ENCODE measurements at places on chromosomes 12 and 14.

GRCh38 chr12:82517808-82518207 is 159.5 kb downstream of the METTL25 start:
- DNase-seq, result no peak

DNA sequence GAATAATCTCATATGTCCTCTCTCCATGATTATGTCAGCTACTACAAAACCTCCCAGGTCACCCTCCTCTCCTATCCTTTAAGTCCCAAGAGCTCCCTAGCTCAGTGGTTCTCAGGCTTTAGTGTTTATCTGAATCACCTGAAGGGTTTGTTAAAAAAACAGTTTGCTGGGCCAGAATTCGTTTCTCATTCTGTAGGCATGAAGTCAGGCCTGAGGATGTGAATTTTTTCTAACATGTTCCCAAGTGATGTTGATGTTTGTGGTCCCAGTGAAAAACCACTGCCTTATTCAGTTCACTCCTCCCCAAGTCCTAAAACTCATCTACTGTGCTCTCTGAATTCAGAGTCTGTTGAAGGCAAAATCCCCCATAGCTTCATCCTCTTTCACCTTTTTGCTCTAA is 241.4 kb downstream of the ETNK1 start:
- DNase-seq, result no peak

DNA sequence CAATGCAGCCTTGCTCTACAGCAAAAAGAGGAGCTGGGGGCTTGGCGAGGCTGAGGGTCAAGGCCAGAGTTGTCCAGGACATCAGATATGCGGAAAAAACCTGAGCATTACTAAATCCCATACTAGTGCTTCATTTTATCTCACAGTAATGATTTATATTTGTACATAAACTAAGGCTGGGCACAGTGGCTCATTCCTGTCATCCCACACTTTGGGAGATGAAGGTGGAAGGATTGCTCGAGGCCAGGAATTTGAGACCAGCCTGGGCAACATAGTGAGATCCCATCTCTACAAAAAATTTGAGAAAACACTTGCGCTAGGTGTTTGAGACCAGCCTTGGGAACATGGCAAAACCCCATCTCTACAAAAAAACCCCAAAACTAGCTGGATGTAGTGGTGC is 11.6 kb upstream of the JPH4 start:
- no peak for DNase-seq

GRCh38 chr14:38145142-38145541 is 62.6 kb upstream of the SSTR1 start:
- no peak for DNase-seq

- no peak for DNase-seq
These were observed 103.4 kb upstream of the RBM19 start for GRCh38 chr12:114069507-114069906.

DNA sequence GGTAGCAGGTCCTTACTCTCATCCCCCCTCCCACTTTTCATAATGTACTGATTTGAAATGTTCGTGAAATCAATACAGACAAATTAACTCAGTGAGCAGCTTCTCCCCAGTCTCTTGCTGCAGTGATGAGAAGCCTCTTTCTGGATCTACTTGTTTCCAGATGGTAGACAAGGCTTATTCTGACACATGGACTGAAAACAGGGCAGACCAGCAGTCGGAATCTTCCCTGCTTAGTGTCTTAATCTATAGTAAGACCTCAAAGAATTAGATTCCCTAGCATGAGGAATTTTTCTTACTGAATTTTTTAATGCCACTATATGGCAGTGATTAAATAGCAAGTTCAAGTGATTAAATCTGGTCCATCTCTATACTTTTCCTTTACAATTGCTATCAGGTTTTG is 120.1 kb downstream of the RGS6 start:
- DNase-seq, result no peak

DNA sequence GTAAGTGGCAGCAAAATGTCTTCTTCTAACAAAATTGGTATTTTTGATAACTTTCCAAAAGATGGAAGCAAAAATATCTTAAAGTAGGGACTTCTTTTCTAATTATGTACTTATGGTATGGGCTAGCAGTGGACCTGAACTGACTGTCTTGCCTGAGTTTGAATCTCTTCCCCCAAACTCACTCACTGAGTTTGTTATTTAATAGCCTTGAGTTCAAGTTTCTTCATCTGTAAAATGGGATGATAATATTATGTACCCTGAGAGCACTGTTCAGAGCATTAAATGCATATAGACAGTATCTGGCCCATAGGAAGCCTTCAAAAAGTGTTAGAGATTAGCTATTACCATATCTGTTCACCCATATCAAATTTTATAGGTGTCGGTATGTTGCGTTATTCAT is 210.4 kb upstream of the NUDT4 start:
- no peak for DNase-seq

DNA sequence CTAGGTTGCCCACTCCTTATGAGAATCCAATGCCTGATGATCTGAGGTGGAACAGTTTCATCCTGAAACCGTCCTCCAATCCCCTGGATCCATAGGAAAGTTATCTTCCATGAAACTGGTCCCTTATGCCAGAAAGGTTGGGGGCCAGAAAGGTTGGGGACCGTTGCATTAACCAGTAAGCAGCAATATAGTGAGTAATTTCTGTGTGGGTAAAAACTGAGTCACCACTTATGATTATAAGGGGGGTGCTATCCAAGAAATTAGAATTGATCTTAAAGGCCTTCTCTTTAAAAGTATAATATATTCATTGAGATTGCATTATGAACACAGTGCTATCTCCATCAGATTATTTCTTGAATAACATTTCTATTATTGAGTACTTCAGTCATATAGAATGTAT is 97.2 kb downstream of the PCNX1 start:
- DNase-seq, result no peak

- DNase-seq, result no peak
These were observed 434.4 kb upstream of the PDE3A start for GRCh38 chr12:19933924-19934323.

GRCh38 chr12:103181366-103182152 is 224.1 kb downstream of the ASCL1 start:
- DNase-seq, result no peak

- no peak for DNase-seq
These were observed 24.0 kb downstream of the BHLHE41 start for GRCh38 chr12:26100666-26101349.

- DNase-seq, result no peak
These were observed 22.7 kb downstream of the MFAP5 start for GRCh38 chr12:8639936-8640335.

DNA sequence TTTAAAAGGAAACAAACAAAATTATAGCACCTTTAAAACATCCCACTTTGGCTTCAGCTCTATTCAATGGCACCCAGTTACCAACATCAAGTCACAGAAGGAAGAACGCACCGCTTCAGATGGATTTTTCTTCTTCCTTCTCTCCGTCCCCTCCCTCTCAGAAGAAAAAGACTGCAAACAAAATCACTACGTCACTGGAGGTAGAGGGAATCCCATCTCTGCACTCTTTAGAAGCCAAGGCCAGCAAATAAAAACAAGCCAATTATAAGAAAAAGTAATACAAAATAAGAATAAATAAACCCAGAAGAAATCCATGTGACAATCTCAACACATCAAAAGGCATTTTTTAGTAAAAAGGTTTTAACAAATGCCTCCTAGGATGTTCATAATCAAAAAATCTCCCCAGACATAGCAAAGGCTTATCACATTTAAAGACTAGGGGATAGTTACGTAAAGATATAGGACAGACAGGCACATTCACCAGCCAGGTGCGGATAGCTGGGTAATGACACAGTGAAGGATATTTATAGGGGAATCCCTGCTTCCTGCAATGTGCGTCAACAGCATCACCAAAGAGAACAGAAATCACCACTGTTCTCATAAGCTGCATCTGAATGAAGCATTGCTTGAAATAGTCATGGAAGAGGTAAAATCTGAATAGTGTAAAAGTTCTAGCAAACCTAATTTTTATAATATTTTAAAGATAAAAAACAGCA is 89.4 kb downstream of the R3HDM2 start:
- no peak for DNase-seq

DNA sequence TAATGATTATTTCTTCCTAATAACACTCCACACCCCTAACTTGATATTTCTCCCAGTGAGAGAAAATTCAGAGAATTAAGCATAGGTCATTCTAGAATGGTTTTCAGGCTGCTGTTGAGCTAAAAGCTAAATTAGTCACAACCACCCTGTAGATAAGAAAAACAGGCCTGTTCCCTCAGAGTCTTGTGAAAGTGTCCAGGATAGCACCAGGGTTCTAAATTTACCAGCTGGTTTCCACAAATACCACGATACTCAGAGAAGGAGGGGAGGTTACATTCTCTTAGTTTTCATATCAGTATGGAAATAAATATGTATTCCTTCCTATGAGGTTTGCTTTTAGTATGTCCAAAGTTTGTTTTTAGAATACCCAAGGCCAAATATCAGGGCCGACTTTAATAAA is 66.0 kb upstream of the YARS2 start:
- no peak for DNase-seq

DNA sequence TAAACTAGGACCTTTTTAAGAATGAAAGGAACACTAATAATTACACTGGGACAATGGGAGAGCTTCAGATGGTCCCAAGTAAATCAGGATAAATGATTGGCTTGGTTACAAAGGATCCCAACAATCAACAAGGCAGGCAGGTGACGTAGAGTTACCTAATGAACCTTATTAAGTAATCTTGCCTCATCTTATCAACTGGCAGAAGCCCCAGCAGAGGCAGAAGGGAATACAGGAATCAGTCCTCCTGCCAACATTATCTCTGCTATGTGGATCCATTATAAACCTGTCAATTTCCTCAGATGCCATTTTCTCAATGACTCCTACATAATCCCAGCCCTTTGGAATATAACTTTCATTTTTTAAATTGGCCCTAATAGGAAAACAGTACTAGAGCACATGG is 11.4 kb downstream of the DCAF5 start:
- no peak for DNase-seq

DNA sequence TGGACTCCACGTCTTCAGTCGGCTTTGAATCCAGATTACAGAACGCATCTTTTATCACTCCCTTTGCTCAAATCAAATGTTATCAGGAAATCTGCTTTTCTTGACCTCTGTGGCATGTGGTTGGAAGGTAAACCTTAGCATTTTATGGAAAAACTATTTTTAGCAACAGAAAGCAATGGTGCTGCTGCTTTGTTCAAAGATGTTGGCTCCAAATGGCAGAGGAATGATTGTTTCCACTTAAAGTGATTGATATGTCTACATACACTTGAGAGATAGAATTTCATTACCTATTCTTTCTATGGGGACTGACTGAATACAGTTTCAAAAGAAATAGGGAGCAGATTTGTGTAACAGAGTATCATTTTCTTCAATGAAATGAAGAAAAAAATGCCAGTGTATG is 761.2 kb downstream of the NOVA1 start:
- DNase-seq, result no peak

GRCh38 chr12:104012331-104012730 is 37.7 kb downstream of the GLT8D2 start:
- DNase-seq, result no peak

DNA sequence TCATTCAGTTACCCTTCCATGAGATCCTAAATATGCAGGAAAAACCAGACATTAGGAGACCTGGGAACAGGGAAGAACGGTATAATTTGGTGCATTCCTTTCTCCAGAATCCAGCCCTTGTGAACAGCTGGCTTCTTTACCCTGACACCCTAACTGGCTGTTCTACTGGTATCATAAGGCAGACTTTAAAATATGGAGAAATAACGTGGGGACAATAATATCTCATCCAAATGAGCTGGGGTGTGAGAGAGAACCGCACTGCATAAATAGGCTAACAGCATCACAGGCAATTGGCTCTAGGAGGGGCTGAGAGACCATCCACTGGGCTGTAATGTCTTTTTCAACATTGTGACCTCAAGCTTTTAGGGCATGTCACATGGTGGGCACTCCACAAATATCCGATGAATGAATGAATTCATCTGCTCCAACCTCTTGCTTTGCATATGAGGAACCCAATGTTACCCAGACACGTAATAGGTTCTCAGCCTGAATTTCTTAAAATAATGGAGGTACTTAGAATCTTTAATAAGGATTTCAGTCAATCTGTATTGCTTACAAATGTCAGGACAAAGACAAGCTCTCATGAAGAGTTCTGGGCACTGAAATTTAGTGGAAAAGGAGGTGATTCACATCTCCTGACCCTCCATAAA is 157.9 kb downstream of the SAMD4A start:
- DNase-seq, result no peak

GRCh38 chr14:68027276-68027675 is 207.7 kb downstream of the RAD51B start:
- no peak for DNase-seq

GRCh38 chr14:69797573-69798338 is 715 bp upstream of the SLC10A1 start:
- DNase-seq, result no peak

DNA sequence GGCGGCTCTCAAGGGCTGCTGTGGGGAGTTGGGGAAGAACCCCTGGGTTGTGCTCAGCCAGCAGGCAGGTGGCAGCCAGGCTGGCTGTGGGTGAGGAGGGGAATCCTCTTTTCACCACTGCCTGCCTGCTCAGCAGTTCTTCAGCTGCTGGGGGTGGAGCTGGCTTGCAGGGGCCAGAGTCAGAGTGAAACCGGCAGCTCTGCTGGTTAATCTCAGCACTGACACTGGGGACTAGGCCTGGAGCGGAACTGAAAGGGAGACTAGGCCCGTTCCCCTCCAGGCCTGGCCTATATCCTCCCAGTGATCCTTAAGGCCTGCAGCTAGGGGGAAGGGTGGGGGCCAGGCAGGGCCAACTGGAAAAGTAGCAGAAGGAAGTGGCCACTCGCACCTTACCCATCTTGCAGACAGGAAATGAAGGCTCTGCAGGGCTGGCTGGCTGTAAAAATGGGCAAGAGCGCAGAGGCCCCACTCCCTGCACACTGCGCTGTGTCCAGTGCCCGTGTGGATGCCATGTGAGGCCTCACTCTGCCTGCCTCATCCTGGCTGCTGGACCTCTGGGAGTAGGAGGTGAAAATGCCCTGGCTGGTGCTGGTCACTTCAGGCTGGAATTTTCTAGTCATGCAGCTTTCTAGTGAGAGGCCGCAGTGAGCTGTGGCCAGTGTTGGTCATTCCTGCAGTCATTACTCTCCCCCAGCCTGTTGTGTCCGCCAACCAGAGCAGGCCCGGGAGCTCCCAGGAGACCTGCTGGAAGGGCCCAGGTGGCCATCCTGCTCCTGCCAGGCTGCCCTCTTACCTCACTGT is 39.4 kb downstream of the SH2B3 start:
- peak; percentile 48 for DNase-seq

DNA sequence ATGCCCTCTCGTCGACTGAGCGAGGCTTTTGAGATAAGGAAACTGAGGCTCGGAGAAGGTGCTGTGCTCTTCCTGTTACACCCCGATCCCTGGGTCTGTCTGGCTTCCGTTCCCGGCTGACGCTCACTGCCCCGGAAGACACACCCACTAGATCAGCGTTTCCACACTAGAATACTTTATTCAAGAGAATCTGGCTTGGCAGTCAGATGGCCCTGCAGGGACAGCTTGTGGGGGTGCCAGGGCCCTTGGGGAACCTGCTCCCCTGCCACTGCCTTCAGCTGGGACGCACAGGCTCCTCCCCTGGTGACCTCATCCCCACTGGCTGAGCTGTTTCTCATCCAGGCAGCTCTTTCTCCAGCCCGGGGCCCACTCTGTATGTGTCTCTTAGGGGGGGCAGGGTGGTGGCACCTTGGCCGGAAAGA is 13.7 kb downstream of the PGF start:
- peak; percentile 13 for DNase-seq

- DNase-seq, result no peak
These were observed 68.1 kb downstream of the BORCS5 start for GRCh38 chr12:12425001-12425400.

GRCh38 chr12:117580015-117580717 is 218.7 kb upstream of the NOS1 start:
- DNase-seq, result no peak
